ENCODE measurements at places on chromosomes 3 and 15.
A peak's percentile ranks its signal among the peaks of the same experiment; 100 is the strongest.

DNA sequence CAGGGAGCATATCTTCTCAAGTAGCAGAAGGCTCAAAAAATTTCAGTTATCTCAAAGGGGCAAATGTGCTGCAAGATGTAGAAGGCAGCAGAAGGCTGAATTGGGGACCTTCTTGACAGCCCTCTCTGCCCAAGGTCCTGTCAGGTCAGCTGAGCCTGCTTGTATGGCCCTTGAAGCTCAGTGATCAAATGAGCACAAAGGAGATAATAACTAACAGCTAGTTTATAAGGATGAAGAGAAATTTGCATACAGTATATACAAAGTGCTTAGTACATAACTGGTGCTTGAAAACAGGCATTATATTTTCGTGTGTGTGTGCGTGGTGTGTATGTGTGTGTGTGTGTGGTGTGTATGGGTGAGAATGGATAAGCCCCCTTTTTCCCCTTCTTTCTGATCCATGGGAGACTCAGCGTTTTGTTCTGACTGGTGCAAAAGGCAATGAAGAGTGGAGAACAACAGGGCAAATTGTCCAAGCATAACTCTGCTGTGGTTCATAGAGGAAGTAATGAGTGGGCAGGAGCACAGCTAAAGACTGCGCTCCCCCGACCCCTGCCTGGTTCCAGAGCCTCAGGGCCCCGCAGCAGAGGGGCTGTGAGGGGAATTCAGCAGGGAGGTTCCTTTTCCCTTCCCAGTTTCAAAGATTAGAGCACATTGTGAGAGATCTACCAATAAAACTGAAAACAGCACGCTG, 356.8 kb upstream of the NR2F2 start:
- no peak for DNase-seq

- peak; percentile 97 for DNase-seq
Observed at GRCh38 chr15:33126559-33127290, 67.8 kb downstream of the FMN1 start.

- DNase-seq, result no peak
Observed at GRCh38 chr15:80275961-80276360, 23.9 kb upstream of the CTXND1 start.

DNA sequence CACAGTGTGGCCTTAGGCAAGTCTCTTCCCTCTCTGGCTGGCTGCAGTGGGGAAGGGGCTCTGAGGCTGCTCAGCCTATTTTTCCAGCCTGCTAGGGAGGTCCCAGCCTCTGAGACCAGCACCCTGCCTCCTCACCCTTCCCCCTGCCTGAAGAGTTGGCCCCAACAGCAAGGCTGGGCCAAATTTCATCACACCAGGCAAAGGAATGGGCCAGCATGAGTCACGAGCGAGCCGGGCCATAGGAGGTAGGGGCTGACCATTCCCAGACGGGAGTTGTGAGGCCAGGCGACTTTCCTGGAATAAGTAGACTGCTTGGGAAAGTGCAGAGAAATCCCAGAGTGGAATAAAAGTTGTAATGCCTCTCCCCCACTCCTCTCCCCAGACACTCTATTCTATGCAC, 5.7 kb upstream of the FBLN2 start:
- no peak for DNase-seq

DNA sequence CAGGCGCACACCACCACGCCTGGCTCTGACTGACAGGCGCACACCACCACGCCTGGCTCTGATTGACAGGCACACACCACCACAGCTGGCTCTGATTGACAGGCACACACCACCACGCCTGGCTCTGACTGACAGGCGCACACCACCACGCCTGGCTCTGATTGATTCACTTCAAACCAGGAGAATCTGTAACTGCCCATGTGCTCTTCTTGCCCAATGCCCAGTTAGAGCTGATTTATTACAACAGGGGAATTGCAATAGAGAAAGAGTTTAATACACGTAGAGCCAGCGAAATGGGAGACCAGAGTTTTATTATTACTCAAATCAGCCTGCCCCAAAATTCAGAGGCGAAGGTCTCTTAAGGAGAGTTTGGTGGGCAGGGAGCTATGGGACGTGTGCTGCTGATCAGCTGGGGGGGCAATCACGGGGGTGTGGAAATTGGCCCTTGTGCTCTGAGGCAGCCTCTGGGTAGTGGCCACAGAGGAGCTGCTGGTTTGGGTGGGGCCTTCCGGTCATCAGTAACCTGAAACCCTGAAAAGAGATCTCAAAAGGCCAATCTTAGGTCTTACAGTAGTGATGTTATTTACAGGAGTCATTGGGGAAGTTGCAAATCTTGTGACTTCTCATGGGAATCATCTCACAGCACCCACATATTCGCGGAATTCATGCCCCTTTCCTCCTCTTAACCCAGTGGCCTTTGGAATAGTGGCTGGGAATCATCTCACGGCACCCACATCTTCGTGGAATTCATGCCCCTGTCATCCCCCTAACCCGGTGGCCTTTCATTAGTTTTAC, 63.8 kb upstream of the TFRC start:
- DNase-seq, result no peak

GRCh38 chr15:51038974-51039319, 55.8 kb downstream of the TNFAIP8L3 start:
- DNase-seq, result no peak

DNA sequence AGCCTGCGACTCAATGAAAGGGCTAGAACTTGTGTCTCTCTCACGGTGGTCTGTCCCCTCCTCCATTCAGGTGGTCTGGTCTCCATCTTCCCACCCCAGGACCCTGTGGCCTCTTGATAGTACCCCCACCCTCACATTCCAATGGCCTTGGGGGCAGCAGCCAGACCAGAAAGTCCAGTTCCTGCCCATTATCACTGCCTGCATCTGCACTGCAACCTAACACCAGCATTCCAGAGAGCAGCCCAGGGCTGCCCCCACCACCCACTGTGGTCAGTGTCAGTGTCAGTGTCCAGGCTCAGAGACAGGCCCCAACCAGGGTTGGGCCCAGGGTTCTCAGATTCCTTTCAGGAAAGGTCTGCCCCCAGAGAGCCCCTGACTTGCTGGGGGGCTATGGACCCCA, 12.6 kb downstream of the IGDCC3 start:
- no peak for DNase-seq

DNA sequence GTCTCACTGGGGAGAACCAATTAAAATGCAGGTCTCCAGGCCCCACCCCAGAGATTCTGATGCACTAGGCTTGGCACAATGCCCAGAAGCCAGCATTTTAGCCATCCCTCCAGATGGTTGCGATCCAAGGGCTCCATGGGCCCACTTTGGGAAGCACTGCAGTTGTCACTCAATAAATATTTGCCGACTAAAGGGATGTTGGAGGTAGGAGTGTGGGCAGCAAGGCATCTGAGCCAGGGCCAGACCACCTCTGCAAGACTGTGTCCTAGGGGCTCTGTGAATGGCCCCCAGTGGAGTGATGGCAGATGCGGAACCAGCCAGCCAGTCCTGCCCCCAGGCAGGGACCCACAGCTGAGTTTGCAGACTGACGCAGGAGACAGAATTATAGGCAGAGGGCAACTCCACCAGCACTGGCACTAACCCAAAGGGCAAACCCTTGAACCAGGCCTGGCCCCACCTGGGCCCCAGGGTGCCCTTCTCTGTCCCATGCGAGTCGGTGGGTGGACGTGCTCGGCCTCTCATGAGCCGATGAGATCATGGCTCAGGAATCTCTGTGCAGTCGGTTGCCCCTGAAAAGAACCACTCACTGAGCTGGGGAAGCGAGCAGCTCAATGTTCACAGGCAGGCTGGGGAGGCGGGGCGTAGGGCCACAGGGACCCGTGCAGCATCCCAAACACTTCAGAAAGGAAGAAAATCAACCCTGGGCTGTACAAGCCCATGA, 49.7 kb downstream of the SEMA5B start:
- DNase-seq, result no peak

DNA sequence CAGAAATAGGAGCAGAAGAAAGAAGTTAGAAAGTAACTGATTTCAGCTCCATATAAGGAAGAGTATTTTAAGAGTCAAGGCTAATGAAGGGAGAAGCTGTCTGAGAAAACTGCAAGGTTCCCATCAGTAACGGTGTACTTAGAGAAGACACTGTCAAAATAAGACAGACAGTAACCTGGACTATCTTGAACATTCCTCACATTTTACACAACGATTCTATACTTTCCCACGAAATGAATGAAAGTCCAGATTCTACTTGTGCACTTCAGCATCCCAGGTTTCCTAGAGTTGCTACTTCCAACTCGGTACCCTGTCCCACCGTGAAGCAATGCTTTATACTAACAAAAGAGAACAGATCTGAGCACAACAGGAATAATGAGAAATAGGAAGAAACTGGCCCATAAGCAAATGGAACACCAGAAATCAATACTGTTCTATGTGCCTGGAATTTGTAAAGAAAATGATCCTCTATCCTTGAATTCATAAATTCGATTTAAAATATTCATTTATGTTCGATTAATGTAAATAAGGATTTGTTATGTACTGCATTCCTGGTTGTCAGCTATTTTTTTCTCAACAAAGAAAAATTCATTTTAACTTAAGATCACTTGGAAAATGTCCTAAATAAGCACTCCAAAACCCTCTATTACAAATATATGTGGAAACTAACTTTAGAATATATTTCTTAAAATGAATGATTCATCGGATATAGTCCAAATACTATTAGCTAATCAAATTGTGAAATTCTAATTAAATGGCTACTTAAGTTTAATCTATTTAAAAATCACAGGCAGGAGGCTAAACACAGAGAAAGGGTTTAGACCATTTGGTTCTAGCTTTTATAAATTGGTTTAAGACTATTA, 1.5 kb downstream of the C3orf70 start:
- no peak for DNase-seq

GRCh38 chr3:116423945-116424344, 21.3 kb downstream of the LSAMP start:
- DNase-seq, result no peak

GRCh38 chr3:141116721-141117120, 65.6 kb downstream of the SPSB4 start:
- DNase-seq, result no peak

GRCh38 chr15:76328106-76328696, 8.4 kb upstream of the ISL2 start:
- no peak for DNase-seq

DNA sequence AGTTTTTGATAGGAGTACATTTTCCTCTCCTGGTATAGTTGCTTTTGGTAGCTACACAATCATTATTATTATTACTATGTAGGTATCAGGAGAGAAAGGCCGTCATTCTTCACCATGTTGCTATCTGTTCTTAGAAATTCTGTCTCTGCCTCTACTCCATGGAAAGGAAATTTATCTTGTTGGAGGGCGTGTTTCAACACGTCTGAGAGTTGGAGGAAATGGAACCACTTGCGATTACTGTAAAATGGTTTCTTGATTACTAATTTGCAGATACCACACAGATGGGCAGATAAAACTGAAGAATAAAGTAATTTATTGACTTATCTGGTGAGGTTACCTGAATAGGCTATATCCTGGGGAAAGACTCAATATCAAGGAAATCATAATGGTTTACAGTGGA, 488.4 kb downstream of the NR2F2 start:
- no peak for DNase-seq

DNA sequence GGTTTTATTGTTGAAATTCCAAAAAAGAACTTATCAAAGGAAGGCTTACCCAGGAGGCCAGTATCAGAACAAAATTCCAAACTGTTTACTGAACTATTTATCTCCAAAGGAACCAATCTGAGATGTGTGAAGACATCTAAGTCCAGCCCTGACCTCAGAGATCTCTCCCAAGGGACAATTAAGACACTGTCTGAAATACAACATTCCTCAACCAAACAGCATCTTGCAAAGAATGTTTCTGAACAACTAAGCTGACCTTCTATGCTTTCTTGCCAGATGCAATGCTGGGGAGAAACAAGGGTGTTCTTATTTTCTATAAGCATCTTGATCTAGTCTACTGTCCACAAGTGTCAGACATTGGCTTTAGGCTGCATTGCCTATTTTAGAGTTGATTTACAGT, 13.6 kb downstream of the PDZRN3 start:
- no peak for DNase-seq

- no peak for DNase-seq
Observed at GRCh38 chr3:18725668-18726407, 300.7 kb upstream of the SATB1 start.

DNA sequence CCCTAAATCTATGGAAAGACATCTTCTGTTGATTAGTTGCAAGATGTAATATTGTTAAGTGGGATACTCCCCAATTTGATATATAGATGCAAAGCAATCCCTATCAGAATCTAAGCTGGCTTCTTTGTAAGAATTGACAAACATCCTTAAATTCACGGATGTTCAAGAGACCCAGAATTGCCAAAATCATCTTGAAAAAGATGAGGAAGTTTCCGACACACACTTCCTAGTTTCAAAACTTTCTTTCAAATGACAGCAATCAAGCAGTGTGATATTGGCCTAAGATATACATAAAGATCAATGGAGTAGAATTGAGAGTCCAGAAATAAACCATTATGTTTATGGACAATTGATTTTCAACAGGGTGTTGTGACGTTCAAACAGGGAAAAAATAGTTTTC, 383.6 kb downstream of the LPP start:
- no peak for DNase-seq

GRCh38 chr3:33855884-33856546, 57.6 kb downstream of the PDCD6IP start:
- DNase-seq, result peak; percentile 84

DNA sequence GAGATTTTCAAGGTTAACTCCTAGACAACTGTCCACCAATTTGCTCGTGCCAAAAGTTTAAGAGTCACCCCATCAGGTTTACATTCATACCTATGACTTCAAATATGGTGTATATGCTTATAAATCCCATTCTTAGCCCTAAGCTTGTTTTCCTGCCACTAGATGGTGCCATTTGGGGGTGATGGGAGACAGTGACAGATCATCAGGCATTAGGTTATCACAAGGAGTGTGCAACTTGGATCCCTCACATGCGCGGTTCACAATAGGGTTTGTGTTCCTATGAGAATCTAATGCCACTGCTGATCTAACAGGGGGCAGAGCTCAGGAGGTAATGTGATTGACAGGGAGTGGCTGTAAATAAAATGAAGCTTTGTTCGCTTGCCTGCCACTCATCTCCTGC, 182.7 kb downstream of the CNTN6 start:
- DNase-seq, result no peak

DNA sequence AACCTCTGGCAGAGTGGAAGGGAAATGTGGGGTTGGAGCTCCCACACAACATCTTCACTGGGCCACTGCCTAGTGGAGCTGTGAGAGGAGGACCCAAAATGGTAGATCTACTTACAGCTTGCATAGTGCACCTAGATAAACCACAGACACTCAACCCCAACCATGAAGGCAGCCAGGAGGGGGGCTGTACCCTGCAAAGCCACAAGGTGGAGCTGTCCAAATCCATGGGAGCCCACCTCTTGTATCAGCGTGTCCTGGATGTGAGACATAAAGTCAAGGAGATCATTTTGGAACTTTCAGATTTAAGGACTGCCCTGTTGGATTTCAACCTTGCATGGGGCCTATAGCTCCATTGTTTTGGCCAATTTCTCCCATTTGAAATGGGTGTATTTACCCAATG, 20.9 kb downstream of the TP63 start:
- DNase-seq, result peak; percentile 46

GRCh38 chr3:158330870-158331269, 221.0 kb downstream of the RSRC1 start:
- no peak for DNase-seq
